ENCODE measurements at places on chromosomes 16 and 17. TPM values are rescaled to one million over a fixed set of nuclear protein-coding genes. Genes with fewer than 3 reads are reported as not detected.
A peak's percentile ranks its signal among the peaks of the same experiment; 100 is the strongest.

- H3K4me3 ChIP-seq: no peak overlapping the region
- H3K4me1 ChIP-seq: peaks cover 12% of the 10 kb centered on the region
- no peaks in the 10 kb centered on the region for H3K36me3 ChIP-seq
Observed at GRCh38 chr17:49845321-49845720, 2.5 kb downstream of the TAC4 start.

DNA sequence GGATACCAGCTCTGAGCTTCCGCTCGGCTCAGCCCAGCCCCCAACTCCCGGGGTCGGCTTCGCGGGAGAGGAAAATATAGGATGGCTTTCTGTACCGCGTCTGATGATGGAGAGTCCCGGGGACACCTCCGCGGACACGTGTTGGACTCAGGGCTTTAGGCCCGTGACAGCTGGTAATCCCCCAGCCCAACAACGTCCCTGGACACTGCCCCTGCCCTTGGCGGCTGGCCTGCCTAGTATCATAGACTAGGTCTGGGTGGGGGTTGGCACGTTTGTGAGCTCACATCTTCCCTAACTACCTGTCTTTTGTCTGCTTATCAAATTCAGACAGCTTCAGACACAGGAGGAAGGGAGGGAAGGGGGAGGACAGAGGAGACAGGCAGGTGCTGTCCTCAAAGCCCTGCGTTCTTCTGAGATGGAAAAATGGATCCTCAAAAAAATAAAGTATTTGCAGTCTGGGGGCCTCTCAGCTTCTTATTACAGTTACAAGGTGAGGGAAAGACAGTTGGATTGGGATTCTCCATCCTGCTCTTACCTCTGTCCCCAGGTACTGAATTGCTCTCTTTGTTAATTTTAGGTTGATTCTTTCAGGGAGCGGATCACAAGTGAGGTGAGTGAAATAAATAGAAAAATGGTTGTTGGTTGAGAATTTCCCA, 698 bp downstream of the PSME3 start:
- H3K27ac ChIP-seq: peak overlapping the region; percentile 82
- H3K36me3 ChIP-seq: peaks cover 24% of the 10 kb centered on the region
- peaks cover 31% of the 10 kb centered on the region for H3K4me1 ChIP-seq
- no peak for DNase-seq
- H3K4me3 ChIP-seq: peak overlapping the region; percentile 91

DNA sequence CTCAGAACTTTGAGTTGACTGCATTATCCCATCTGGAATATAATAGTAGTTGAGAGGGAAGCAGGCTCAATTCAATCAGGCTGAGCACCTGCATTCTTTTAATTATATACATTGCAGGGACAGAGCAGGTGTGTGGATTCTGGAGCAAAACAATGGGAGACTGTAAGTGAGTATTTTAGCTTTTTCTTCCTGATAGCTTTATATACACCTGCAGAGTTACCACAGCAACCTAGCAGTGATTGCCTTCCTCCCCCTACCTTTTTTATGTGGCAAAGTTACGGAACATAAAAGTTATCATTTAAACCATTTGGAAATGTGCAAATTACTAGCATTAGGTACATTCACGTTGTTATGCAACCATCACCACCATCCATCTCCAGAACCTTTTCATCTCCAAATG, 25.4 kb upstream of the RHOT1 start:
- no peaks in the 10 kb centered on the region for H3K36me3 ChIP-seq
- peaks cover 4% of the 10 kb centered on the region for H3K4me1 ChIP-seq
- H3K27ac ChIP-seq: no peak overlapping the region
- H3K4me3 ChIP-seq: no peak overlapping the region
- no peak for DNase-seq
- H3K27me3 ChIP-seq: no peaks in the 10 kb centered on the region

GRCh38 chr17:31449746-31450145, 58.3 kb downstream of the RAB11FIP4 start:
- no peaks in the 10 kb centered on the region for H3K27me3 ChIP-seq
- H3K4me1 ChIP-seq: peaks cover 3% of the 10 kb centered on the region
- no peak overlapping the region for H3K27ac ChIP-seq

GRCh38 chr17:43881758-43882505, 25.4 kb downstream of the MPP2 start:
- no peak for DNase-seq
- H3K4me3 ChIP-seq: no peak overlapping the region
- H3K36me3 ChIP-seq: no peaks in the 10 kb centered on the region
- no peak overlapping the region for H3K27ac ChIP-seq

DNA sequence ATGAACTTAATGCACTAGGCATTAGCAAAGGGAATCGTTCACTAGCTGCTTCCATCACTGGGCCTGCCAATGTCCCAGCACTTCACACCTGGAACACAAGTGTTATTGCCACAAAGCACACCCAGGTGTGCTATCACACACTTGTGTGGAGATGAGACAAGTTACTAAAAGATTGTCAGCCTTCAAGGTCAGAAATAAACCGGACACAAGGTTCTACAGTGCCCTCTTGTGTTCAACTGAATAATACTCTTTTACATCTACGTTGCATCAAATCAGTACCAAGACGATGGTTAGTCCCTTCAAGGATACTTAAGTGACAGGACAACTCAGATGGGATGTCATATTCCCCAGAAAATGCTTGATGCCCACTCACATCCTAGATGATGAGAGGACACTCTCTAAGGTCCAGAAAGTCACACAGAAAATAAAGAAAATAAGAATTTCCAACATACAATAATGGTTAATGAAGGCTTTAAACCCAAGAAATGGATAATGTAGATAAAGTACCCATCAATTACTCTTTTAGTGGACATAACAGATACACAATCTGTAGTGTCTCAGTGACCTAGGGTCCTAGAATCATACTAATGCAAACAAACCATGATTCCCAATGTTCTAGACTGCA, 16.4 kb upstream of the GLG1 start:
- peaks cover under 1% of the 10 kb centered on the region for H3K4me1 ChIP-seq
- no peak overlapping the region for H3K4me3 ChIP-seq
- no peak for DNase-seq
- H3K27ac ChIP-seq: no peak overlapping the region
- no peaks in the 10 kb centered on the region for H3K27me3 ChIP-seq
- peaks cover 91% of the 10 kb centered on the region for H3K36me3 ChIP-seq

- H3K36me3 ChIP-seq: peaks cover 7% of the 10 kb centered on the region
- H3K4me3 ChIP-seq: no peak overlapping the region
- H3K4me1 ChIP-seq: no peaks in the 10 kb centered on the region
- no peak overlapping the region for H3K27ac ChIP-seq
- no peak for DNase-seq
Observed at GRCh38 chr16:17160920-17161431, 309.8 kb downstream of the XYLT1 start.

DNA sequence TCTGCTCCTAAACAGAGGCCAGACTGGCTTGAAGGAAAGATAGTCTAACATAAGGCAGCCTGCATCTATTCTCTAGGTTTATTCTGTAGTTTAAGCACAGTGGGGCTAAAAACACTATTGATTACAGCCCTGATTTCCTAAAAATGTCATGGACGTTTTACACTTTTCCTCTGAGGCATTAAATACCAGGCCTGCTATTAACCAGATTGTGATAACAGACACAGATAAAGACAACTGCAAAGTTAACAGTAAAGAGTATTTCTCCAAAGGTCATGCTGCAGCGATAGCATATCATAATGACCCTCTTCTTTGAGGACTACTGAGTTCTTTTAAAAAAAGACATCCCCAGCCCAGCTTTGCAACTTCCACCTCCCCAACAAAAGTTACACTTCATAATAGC, 59.6 kb upstream of the MON1B start:
- H3K4me1 ChIP-seq: no peaks in the 10 kb centered on the region
- no peaks in the 10 kb centered on the region for H3K36me3 ChIP-seq
- H3K27me3 ChIP-seq: no peaks in the 10 kb centered on the region
- no peak overlapping the region for H3K4me3 ChIP-seq
- no peak for DNase-seq
- H3K27ac ChIP-seq: no peak overlapping the region

DNA sequence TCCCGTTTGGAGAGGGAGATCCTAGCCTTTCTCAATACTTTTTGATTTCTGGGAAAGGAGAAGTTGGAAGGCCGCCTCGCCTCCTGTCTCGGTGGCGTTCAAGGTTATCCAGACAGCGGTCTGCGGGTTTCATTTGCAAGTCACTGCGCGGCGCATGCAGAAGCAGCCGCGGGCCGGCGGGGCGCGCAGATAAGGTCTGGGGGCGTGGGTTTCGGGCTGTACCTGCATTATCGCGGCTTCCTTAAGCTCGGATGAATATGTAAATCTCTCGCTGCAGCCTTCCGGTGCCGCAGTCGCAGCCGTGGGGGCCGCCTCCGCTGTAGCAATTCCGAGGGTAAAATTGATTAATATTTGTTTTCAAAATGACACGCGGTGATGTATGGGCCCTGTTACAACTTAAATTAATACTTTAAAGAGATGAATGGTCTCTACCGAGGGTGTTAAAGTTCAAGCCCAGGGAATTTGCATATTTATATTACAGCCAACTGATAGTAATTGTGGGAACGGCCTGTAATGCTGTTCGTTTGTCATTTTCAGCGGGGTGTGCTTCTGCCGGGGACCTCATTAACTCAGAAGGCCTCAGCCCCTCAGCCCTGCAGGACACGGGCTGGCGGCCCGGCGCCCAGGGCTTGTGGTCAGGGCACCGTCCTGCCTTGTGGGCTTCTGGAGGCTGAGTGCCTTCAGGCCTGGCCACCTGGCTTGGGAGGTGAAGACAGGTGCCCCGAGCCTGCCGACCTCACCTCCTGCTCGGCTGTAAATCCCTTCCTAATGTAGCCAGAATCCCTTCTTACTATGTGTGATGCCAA, 99.4 kb downstream of the CYLD start:
- no peak overlapping the region for H3K27ac ChIP-seq
- no peaks in the 10 kb centered on the region for H3K4me1 ChIP-seq
- no peaks in the 10 kb centered on the region for H3K36me3 ChIP-seq
- H3K27me3 ChIP-seq: no peaks in the 10 kb centered on the region

- DNase-seq: no peak
- no peak overlapping the region for H3K4me3 ChIP-seq
- H3K27me3 ChIP-seq: no peaks in the 10 kb centered on the region
- peaks cover 20% of the 10 kb centered on the region for H3K4me1 ChIP-seq
- no peak overlapping the region for H3K27ac ChIP-seq
Observed at GRCh38 chr17:13393841-13394710, 207.7 kb downstream of the HS3ST3A1 start.

GRCh38 chr16:3158026-3158509, 23.2 kb downstream of the ZNF213 start:
- peaks cover 11% of the 10 kb centered on the region for H3K4me1 ChIP-seq
- no peak for DNase-seq
- H3K4me3 ChIP-seq: peak overlapping the region; percentile 96
- no peaks in the 10 kb centered on the region for H3K36me3 ChIP-seq
- H3K27me3 ChIP-seq: no peaks in the 10 kb centered on the region

GRCh38 chr16:67053767-67054334, 24.9 kb downstream of the CBFB start:
- H3K4me3 ChIP-seq: no peak overlapping the region
- DNase-seq: no peak
- no peaks in the 10 kb centered on the region for H3K36me3 ChIP-seq

KRTAP1-5 gene
- total RNA-seq: not detected

TBC1D3C gene
- not detected for total RNA-seq

ANKS4B gene
- total RNA-seq: not detected

DOC2A gene
- not detected for total RNA-seq
